ENCODE measurements at places on chromosomes 5 and 9.

DNA sequence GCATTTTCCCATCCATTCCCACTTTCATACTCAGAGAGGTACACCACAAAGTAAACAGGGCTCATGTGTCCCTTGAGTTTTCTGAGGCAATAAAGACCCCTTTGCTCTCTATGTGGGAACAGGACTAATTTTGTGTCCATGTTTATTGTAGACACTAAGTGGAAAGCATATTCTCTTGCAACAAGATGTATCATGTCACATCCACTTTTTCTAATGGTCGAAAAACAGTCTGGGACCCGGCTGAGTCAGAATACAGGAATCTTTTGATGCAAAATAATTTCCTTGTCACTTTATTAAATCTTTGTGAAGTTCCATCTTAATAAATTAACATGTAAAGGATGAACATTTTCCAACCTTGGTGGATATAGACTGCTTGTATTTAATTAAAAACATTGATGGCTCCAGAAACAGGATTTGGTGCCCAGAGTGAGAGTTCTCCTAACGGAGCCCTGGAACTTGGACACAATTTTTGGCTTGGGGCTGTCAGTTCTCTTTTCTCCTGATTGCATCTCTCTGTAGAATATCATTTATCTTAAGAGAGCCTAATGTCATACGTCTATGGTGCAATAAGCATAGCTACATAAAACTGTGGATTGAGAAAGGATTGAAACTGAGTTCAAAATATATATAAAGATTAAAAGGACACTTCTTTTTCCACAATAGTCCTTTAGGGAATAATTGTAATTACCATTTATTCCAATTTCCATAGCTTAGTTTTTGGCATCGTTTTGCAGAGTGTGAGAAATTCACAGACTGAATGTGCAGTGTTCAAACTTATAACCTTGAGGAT lies 1116.7 kb upstream of the SEMA6A start:
- DNase-seq = no peak

- DNase-seq = no peak
Measured at GRCh38 chr9:92607773-92608172, 62.2 kb downstream of the IPPK start.

GRCh38 chr5:137760719-137761516 lies 6.8 kb upstream of the HNRNPA0 start:
- no peak for DNase-seq

GRCh38 chr5:93048858-93049257 lies 532.2 kb downstream of the NR2F1-AS1 start:
- no peak for DNase-seq

DNA sequence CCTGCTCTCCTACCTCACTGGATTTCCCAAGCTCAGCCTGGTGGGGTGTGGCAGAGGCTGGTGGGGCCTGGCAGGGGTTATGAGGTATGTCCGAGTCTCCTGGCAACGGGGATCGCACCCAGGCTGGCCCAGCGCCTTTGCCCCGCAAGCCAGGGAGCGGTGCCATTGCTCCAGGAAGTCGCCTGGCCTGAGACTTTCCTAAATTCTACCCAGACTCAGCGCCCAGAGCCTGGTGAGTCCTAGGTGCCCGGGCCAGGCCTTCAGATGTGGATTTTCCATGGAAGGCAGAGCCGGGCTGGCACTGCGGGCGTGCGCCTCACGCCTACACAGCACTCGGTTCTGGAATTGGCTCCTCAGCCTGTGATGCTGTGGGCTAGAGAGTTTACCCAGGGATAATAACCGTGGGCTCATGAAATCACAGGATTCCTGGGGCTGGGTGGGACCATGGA lies 155.4 kb upstream of the COL5A1 start:
- no peak for DNase-seq

DNA sequence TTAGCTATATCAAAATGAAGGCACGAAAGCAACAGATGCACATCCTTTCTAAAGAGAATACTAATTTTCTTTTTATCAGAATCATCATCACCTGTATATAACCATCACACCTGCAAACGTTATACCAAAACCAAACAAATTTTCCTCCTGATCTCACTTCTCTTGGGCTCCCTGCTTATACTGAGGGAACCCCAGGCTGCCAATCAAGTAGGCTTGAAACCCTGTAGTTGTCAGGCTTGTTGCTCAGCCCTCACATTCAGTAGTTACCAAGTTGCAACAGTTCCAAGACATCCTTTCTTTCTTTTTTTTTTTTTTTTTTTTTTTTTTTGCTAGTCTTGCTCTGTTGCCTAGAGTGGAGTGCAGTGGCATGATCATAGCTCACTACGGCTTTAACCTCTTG lies 12.7 kb downstream of the STRBP start:
- DNase-seq = no peak

GRCh38 chr5:135332519-135333150 lies 66.4 kb downstream of the MACROH2A1 start:
- no peak for DNase-seq

- DNase-seq = no peak
Measured at GRCh38 chr9:371349-371748, 156.7 kb downstream of the DOCK8 start.

GRCh38 chr5:179439181-179439985 lies 94.1 kb upstream of the ADAMTS2 start:
- DNase-seq = no peak

DNA sequence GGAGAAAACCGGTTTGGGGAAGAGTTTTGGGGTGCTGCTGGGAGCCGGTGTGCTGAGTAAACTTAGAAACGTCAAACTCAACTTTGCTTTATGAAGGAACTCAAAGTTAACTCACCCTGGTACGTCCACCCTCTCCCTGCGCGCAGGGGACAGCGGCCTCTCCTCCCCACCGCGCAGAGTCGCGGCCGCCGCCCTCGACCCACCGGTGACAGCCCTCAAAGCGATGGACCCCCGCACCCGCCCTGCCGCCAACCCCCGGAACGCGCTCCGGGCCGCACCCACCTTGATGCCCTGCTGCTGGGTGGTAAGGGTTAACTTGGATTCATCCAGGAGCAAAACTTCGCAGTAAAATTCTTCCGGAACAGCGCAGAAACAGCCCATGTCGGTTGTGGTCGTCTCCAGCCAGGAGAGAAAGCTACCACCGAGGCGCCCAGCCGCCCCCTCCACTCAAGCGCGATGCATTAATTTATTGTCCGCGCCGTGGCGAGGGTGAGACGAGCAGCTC lies 366 bp downstream of the EPB41L4A start:
- DNase-seq = no peak

- DNase-seq = no peak
Measured at GRCh38 chr5:21219251-21219650, 1231.3 kb upstream of the CDH18 start.

DNA sequence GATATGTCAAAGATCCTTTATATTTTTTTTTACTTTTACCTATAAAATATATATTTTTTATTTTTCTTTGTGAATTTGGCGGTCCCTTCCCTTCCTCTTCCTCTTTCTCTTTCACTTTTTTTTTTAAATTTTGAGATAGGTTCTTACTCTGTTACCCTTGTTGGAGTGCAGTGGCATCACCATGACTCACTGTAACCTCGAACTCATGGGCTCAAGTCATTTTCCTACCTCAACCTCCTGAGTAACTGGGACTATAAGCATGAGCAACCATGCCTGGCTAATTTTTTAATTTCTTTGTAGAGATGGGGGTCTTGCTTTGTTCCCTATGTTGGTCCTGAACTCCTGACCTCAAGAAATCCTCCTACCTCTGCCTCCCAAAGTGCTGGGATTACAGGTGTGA lies 258.0 kb upstream of the CLINT1 start:
- no peak for DNase-seq

- DNase-seq = no peak
Measured at GRCh38 chr9:4192450-4192849, 107.4 kb downstream of the GLIS3 start.

DNA sequence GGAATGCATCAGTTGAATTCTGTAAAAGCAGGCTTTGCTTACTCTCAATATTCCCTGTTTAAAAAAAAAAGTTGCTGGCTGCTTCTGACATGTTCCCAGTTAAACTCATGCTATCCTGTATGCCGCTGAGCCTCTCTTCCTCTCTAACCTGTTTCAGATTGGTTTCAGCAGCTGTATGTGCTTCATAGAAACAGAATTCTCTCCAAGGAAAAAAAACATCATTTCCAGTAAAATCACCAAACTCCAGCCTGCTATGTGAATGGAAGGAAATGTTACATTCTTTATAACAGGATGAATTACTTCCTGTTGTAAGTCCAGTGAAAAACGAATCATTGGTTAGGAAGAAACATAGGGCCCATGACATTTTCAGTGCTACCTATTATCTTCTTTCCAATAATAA lies 25.7 kb upstream of the KCNV2 start:
- DNase-seq = no peak

- DNase-seq = no peak
Measured at GRCh38 chr5:158381614-158382160, 522.7 kb upstream of the CLINT1 start.

DNA sequence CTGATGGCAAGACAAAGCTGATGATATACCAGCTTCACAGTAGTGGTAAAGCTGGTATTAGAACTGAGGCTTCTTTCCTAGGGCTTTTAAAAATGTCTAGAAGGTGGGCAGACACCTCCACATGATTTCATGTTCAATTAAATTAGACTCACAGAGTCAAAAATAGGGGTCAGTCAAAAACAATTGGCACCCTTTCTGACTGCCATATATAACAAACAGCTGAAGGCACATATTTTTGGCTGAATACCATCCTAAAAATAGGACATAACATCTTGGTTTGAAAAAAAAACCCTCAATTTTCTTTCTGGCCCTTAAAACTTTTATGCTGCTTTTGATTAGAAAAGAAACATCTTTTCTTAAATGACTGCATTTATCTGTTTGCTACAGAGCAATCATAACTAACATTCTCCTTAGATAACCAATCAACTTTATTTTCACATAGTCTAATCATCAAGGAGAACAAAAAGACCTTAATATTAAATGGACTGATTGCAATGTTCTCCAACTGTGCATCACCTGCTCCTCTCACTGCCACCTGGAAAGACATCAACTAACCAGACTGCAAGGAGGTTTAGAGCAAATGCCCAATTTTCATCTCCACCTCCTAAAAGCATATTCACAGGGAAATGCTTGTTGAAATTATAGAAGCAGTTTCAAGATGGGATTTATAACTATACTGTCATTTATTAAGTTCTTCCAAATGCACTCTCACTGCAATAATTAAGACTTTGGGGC lies 3.2 kb downstream of the SGTB start:
- no peak for DNase-seq

DNA sequence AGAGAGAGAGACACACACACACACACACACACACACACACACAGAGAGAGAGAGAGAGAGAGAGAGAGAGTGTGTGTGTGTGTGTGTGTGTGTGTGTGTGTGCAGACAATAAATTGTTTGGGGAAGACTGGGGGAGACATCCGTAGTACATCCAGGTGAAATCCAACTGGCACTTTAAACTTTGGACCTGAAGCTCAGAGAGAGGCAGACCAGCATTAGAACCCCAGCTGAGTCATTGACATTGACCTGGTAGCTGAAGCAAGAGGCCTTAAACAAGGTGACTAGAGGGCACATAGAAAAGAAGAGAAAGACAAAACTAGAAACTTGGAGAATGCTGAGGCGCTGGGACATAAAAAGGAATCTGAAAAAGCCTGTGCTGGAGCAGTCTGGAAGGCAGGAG lies 251.5 kb downstream of the CRB2 start:
- no peak for DNase-seq

All from activated T-cell treated with anti-CD3 and anti-CD28 coated beads for 48 hours (primary cell).